ENCODE measurements at places on chromosomes 11 and 22.

DNA sequence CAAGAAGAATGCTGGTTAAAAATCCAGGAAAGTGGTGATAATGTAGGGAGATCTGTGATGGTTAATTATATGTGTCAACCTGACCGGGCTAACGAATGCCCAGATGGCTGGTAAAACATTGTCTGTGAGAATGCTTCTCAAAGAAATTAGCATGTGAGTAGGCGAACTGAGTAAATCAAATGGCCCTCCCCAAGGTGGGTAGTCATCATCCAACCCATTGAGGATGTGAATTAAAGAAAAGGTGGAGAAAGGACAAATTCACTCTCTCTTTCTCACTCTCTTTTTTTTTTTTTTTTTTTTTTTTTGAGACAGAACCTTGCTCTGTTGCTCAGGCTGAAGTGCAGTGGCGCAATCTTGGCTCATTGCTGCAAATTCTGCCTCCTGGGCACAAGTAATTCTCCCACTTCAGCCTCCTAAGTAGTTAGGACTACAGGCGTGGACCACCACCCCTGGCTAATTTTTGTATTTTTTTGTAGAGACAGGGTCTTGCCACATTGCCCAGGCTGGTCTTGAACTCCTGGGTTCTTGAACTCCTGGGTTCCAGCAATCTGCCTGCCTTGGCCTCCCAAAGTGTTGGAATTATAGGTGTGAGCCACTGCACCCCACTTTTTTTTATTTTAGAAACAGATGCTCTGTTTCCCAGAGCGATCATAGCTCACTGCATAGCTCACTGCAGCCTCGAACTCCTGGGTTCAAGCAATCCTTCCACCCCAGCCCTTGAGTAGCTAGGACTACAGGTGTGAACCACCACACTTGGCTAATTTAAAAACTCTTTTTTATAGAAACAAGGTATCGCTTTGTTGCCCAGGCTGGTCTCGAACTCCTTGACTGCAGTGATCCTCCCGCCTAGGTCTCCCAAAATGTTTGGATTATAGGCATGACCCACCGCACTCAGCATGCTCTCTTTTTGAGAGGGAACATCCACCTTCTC, 22.0 kb upstream of the P2RY6 start:
- H3K4me1 ChIP-seq: no peaks in the 10 kb centered on the region
- no peak overlapping the region for H3K4me3 ChIP-seq
- no peaks in the 10 kb centered on the region for H3K36me3 ChIP-seq
- DNase-seq: no peak
- H3K27me3 ChIP-seq: no peaks in the 10 kb centered on the region

GRCh38 chr11:41404109-41404508, 55.3 kb downstream of the LRRC4C start:
- H3K4me1 ChIP-seq: no peaks in the 10 kb centered on the region
- no peaks in the 10 kb centered on the region for H3K27me3 ChIP-seq
- H3K27ac ChIP-seq: no peak overlapping the region
- no peak for DNase-seq
- no peaks in the 10 kb centered on the region for H3K36me3 ChIP-seq

DNA sequence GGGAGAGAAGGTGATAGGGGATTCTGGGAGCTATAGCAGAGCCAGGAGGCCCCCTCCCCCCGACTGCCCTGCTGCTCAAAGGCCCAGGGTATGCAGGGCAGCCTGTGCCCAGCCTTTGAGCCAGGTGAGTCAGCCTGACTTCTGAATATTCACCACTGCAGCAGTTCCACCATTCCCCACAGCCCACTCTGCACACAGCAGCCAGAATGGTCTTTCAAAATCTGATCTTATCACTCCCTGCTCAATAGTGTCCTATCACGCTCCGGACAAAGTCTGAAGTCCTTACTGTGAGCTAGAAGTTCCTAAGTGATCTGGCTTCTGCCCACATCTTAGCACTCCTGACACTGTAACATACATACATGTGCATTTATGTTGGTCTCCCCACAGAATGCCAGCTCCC, 111.7 kb downstream of the BUD13 start:
- no peaks in the 10 kb centered on the region for H3K4me1 ChIP-seq
- no peak overlapping the region for H3K27ac ChIP-seq
- no peak for DNase-seq
- H3K4me3 ChIP-seq: no peak overlapping the region

DNA sequence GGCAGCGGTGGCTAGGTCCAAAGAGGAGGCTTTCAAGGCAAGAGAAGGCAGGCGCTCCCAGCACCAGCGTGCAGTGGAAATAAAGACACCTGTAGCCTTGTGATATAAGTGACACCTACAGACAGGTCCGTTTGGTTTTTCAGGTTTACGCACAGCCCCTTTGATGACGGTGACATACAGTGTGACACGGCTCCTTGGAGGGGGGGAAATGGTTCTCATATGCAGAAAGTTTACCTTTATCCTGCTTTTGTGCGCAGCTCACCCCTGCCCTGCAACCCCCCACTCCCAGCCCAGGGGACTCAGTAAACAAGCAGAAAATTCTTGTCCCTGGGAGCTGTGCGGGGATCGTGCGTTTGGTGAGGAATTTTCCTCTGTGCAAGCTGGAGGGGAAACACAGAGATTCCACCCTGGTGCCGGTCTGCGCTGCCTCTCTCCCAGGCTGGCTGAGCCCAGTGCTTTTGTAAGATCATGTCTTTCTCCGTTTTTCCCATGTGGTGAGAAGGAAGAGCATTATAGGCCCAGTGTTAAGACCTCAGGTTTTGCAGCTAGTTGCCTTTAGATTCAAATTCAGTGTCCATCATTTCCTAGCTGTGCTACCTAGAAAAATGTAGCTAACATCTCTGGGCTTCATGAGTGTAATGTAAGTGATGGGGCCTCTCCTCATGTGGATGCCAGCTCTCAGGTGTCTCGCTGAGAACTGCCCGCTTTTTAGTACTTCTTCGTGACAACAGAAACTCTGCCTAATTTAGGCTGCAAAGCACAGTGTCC, at the start of gene ELF5:
Gene ELF5, minus strand, starts transcription at position 113 of the 768 bp plus-strand sequence. CDS start 8,045 bp downstream, outside the sequence.
- H3K27me3 ChIP-seq: no peaks in the 10 kb centered on the region
- no peaks in the 10 kb centered on the region for H3K36me3 ChIP-seq
- no peak within 1 kb of the TSS for H3K4me3 ChIP-seq
- DNase-seq: no peak

GRCh38 chr11:133058501-133058900, 473.8 kb downstream of the OPCML start:
- H3K4me1 ChIP-seq: no peaks in the 10 kb centered on the region
- no peaks in the 10 kb centered on the region for H3K36me3 ChIP-seq
- no peak overlapping the region for H3K27ac ChIP-seq
- no peak overlapping the region for H3K4me3 ChIP-seq
- no peak for DNase-seq

DNA sequence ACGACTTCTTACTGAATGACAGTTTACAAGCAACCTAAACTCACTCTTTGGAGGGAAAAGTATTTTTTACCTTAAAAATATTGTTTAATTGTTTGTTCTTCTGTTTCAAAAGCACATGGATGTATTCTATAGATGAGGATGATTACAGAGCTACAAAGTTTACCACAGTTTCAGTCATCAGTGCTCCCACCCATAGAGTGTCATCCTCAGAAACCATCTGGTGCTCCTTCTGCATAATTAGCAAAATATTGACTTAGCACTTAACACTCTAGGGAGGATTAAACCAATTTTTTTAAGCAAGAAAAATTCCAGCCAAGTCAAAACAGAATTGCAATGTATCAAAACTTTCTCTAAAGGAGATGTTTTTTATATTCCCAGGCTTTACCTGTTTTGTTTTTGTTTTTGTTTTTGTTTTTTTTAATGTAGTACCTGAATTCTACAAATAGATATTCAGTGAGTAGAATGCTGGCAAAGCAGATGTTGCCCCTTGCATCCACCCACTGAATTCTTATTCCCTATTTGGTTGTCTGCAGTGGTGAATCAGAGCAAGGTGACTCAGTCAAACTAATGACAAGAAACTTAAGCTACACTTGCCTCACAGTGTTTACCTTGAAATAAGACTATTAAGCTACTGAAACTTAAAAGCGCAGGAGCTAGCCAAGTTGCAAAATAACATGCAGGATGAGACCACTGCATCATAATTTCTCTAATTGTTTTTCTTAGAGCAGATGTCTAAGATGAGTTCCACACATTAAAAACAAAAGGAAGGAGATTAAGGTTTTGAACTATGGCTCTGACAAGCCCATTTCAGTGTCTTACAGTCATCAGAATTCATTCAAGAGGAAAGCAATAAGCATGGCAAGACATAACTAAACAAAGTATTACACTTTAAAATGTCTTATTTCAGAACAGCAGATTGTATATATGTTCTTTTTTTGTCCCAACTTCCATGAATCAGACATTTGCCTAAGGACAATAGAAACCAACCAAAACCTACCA, 155.1 kb upstream of the SOX6 start:
- DNase-seq: no peak
- H3K27me3 ChIP-seq: no peaks in the 10 kb centered on the region
- no peak overlapping the region for H3K4me3 ChIP-seq
- H3K36me3 ChIP-seq: no peaks in the 10 kb centered on the region
- no peak overlapping the region for H3K27ac ChIP-seq

- H3K4me1 ChIP-seq: no peaks in the 10 kb centered on the region
- peaks cover 6% of the 10 kb centered on the region for H3K27me3 ChIP-seq
Measured at GRCh38 chr11:1155274-1155693, 2.5 kb upstream of the MUC5AC start.

GRCh38 chr11:130522284-130522961, 74.0 kb downstream of the ADAMTS15 start:
- no peak overlapping the region for H3K27ac ChIP-seq
- H3K4me1 ChIP-seq: no peaks in the 10 kb centered on the region
- no peak for DNase-seq
- H3K4me3 ChIP-seq: no peak overlapping the region

DNA sequence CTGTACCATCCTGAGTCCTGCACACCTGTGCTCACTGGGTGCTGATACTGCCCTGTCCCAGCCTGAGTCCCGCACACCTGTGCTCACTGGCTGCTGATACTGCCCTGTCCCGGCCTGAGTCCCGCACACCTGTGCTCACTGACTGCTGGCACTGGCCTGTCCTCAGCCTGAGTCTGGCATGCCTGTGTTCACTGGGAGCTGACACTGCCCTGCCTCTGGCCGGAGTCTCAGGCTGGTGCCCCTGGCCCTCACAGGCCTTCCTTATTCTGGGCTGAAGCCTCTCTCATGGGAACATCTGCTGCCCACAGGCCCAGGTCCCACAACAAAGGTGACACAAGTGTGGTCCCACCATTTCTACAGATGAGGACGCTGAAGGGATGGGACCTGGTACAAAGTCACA, 115.1 kb downstream of the MPPED1 start:
- no peak overlapping the region for H3K4me3 ChIP-seq
- peaks cover 11% of the 10 kb centered on the region for H3K27me3 ChIP-seq
- no peak overlapping the region for H3K27ac ChIP-seq
- no peak for DNase-seq
- H3K4me1 ChIP-seq: no peaks in the 10 kb centered on the region

DNA sequence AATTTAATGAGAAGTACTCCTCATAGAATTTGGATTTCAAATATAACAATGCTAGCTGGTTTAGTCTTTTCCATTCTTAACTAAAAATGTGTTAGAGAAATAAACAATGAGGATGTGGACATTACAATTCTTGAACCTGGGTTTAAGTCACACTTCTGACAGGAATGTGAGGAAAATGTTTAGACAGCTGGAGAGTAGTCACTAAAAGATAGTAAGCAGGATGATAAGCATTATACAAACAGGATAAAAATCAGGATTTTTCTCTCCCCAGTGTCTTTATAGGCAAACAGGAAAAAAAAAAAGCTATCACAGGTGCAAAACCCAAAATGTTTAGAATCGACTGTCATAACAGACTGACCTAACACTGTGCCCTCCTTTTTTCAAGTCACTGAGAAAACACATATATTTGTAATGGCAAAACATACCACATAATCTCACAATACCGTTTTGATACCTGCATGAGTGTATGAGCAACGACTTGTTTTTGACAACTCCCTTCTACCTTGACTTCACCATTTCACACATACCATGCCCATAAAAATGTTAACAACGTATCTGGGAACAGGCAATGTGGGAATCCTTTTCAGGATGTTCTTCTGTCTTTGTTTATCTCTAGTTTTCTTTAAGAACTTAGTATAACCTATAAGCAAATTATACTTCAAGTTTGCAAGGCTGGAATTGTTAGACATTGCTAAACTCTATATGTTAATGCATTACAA, 242.0 kb downstream of the SBF2 start:
- no peaks in the 10 kb centered on the region for H3K27me3 ChIP-seq
- no peak for DNase-seq
- H3K4me1 ChIP-seq: no peaks in the 10 kb centered on the region

DNA sequence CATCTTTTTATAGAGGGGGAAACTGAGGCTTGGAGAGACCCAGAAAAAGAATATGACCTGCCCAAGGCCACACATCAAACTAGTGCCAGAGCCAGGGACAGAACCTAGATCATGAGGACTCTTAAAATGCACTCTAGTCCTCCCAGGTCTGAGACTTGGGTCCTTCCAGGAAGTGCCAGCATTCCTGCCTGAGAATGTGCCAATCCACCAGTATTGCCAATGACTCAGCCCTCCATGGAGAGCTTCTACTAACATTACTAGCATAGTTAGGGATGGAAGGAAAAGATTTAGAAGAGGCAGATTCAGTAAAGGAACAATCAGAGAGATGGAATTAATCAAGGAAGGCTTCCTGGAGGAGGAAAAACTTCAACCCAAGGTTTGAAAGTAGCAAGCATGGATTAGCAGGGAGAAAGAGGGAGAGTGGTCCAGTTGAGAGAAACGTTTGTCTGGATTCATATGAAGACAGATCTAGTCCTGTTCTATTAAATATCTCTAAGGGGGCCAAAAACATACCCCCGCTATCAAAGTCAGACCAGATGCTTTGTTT, 20.1 kb upstream of the SMIM35 start:
- H3K36me3 ChIP-seq: no peaks in the 10 kb centered on the region
- DNase-seq: no peak
- no peak overlapping the region for H3K4me3 ChIP-seq
- H3K4me1 ChIP-seq: no peaks in the 10 kb centered on the region
- H3K27me3 ChIP-seq: no peaks in the 10 kb centered on the region
- no peak overlapping the region for H3K27ac ChIP-seq

GRCh38 chr11:59923813-59924212, 14.4 kb upstream of the OOSP1 start:
- H3K4me3 ChIP-seq: no peak overlapping the region
- no peaks in the 10 kb centered on the region for H3K4me1 ChIP-seq
- peaks cover 8% of the 10 kb centered on the region for H3K27me3 ChIP-seq
- no peak for DNase-seq
- peaks cover 20% of the 10 kb centered on the region for H3K36me3 ChIP-seq
- no peak overlapping the region for H3K27ac ChIP-seq

- H3K27me3 ChIP-seq: no peaks in the 10 kb centered on the region
- H3K4me1 ChIP-seq: peaks cover 23% of the 10 kb centered on the region
- H3K36me3 ChIP-seq: no peaks in the 10 kb centered on the region
- no peak overlapping the region for H3K27ac ChIP-seq
Measured at GRCh38 chr11:88411265-88411664, 73.7 kb upstream of the CTSC start.

- H3K36me3 ChIP-seq: no peaks in the 10 kb centered on the region
- no peak for DNase-seq
- no peaks in the 10 kb centered on the region for H3K4me1 ChIP-seq
- no peaks in the 10 kb centered on the region for H3K27me3 ChIP-seq
Measured at GRCh38 chr11:40129266-40129665, 1330.2 kb downstream of the LRRC4C start.
